ENCODE measurements at places on chromosomes 12 and 14. TPM values are rescaled to one million over a fixed set of nuclear protein-coding genes. Genes with fewer than 3 reads are reported as not detected.

DNA sequence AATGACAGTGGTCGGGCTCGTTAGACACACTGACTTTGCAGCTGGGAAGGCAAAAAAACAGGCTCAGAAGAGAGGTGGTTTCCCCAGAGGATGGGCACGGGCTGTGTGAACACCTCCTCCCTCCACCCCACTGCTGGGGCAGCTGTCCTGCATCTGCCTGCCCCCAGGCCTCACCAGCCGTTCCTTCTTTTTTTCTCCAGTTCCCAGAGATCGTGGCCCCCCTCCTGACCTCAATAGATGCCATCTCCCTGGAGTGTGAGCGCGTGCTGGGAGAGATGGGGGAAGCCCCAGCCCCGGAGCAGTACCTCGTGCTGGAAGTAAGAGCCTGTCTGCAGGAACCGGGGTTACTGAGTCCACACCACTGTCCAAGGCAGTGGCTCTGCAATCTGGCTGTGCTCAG, 17.4 kb downstream of the MVK start:
- no peak overlapping the region for H3K27ac ChIP-seq
- H3K4me1 ChIP-seq = no peaks in the 10 kb centered on the region
- no peak for DNase-seq
- no peak overlapping the region for H3K4me3 ChIP-seq

DNA sequence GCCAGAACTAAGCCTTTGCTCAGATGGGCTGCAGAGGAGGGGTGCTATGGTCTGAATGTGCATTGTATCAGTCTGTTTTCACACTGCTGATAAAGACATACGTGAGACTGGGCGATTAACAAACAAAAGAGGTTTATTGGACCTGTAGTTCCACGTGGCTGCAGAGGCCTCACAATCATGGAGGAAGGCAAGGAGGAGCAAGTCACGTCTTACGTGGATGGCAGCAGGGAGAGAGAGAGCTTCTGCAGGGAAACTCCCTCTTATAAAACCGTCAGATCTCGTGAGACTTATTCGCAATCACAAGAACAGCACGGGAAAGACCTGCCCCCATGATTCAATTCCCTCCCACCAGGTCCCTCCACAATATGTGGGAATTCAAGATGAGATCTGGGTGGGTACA, 3.8 kb upstream of the BRF1 start:
- no peaks in the 10 kb centered on the region for H3K36me3 ChIP-seq
- no peak overlapping the region for H3K4me3 ChIP-seq
- peaks cover 5% of the 10 kb centered on the region for H3K4me1 ChIP-seq
- H3K27me3 ChIP-seq = no peaks in the 10 kb centered on the region
- H3K27ac ChIP-seq = no peak overlapping the region

Gene PAPLN
- 3.1 TPM for total RNA-seq

Gene SLC6A15
- 0.24 TPM for total RNA-seq

- no peaks in the 10 kb centered on the region for H3K27me3 ChIP-seq
- H3K4me3 ChIP-seq = no peak overlapping the region
- DNase-seq = no peak
- H3K27ac ChIP-seq = no peak overlapping the region
- H3K4me1 ChIP-seq = no peaks in the 10 kb centered on the region
These were observed 74.2 kb downstream of the SMOC1 start for GRCh38 chr14:69953266-69953915.

DNA sequence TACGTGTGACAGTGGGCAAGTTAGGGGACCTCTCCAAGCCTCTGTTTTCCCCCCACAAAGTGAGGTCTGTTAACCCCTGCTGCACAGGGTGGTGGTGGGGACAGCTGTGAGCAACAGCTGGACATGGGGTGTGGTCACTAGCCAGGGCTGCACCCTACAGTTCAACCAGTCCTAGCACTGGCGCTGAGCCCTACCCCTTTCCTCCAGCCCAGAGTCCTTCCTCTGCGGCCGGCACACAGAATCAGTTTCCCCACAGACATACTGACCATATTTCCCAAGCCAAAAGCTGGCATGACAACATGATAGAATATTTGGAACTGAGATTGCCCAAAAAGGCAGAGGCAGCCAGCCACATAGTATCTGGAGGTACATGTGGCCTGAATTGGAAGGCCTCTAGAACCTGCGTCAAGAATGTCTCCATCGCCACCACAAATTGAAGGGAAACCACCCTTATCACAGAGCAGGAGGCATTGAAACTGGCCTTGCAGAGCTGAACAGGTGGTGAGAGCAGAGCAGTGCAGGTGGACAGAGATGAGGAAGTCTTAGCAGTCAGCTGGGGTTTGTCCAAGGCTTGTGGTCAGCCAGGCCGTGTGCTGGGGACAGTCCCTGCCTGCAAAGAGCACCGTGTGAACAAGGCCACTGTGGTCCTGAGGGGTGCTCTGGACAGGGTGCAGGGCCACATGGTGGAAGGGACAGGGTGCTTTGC, 21.2 kb downstream of the DEGS2 start:
- H3K4me3 ChIP-seq = no peak overlapping the region
- H3K27ac ChIP-seq = no peak overlapping the region
- DNase-seq = no peak
- H3K4me1 ChIP-seq = peaks cover 30% of the 10 kb centered on the region

Gene HRK
- total RNA-seq = not detected

Gene C1R
- 3.6 TPM for total RNA-seq

Gene IFI27L1
- total RNA-seq = 31.8 TPM

GRCh38 chr14:70098250-70098809, 90.4 kb downstream of the SLC8A3 start:
- DNase-seq = no peak
- H3K4me3 ChIP-seq = no peak overlapping the region
- H3K36me3 ChIP-seq = no peaks in the 10 kb centered on the region
- H3K4me1 ChIP-seq = no peaks in the 10 kb centered on the region

DNA sequence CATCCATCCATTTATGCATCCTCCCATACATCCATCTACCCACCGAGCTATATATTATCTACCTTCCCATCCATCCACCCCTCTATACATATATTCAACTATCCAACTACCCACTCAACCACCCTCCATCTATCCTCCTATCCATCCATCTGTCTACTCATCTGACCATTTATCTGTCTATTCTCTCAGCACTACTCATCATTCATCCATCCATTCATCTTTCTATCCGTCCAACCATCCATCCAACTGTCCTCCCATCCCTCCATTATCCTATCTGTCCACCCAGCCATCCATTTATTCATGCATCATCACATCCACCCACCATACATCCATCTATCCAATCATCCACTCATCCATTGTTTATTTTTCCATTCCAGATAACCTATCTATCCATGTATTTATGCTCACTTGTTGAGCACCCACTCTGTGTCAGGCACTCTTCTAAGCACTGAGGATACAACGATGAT, 11.5 kb downstream of the ASB2 start:
- H3K4me1 ChIP-seq = no peaks in the 10 kb centered on the region
- H3K36me3 ChIP-seq = no peaks in the 10 kb centered on the region
- H3K27me3 ChIP-seq = no peaks in the 10 kb centered on the region
- no peak overlapping the region for H3K4me3 ChIP-seq
- no peak for DNase-seq

- no peaks in the 10 kb centered on the region for H3K36me3 ChIP-seq
- no peaks in the 10 kb centered on the region for H3K27me3 ChIP-seq
- H3K4me1 ChIP-seq = peaks cover 15% of the 10 kb centered on the region
- peak; percentile 49 for DNase-seq
- H3K4me3 ChIP-seq = no peak overlapping the region
These were observed 14.9 kb downstream of the DCAF5 start for GRCh38 chr14:69137843-69138535.

GRCh38 chr12:46391630-46392029, 19.1 kb upstream of the SLC38A2 start:
- no peaks in the 10 kb centered on the region for H3K27me3 ChIP-seq
- no peak overlapping the region for H3K4me3 ChIP-seq
- DNase-seq = no peak
- peaks cover 40% of the 10 kb centered on the region for H3K4me1 ChIP-seq
- no peaks in the 10 kb centered on the region for H3K36me3 ChIP-seq
- no peak overlapping the region for H3K27ac ChIP-seq

Gene KIF5A
- total RNA-seq = 0.12 TPM

Gene ULK1
- total RNA-seq = 37.8 TPM

Gene PLEK2
- total RNA-seq = 4.7 TPM

DNA sequence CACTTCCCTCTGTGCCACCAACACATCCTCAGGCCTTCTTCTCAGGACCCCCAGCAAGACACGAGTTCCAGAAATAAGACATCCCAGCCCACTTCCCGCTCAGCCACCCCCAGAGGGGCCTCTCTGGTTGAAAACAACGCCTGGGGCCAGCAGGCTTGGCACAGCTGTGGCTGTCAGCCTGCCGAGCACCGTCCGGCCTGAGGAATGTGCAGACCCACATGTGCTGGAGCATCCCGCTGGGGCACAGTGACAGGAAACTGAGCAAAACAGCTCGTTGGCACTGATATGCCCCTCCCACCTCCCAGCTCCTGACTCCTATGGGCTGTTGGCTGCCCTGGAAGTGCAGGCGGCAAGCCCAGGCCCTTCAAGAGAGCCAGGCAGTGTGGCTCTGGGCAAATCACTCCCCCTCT, 1.4 kb downstream of the SYNE3 start:
- H3K27me3 ChIP-seq = no peaks in the 10 kb centered on the region
- H3K27ac ChIP-seq = no peak overlapping the region
- peaks cover 50% of the 10 kb centered on the region for H3K4me1 ChIP-seq
- H3K36me3 ChIP-seq = no peaks in the 10 kb centered on the region
- no peak overlapping the region for H3K4me3 ChIP-seq

DNA sequence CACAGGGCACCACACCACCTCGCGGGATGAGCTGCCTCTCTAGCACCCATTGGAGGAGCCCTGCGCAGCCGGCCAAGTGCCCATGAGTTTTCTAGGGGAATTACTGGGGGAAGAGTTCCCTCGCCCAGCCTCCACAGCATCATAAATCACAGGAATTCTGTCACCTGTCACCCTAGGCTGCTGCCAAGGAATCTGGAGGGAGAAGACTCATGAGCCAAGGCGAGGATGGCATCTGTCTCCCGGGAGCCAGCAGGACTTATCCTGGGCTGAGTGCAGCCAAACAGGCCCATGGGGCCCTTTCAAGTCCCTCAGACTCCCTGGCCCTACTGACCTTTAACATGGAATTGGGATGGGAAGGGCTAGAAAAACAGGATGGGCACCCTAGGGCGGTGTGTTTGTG, 7.8 kb upstream of the OTUB2 start:
- no peaks in the 10 kb centered on the region for H3K27me3 ChIP-seq
- DNase-seq = no peak
- H3K36me3 ChIP-seq = no peaks in the 10 kb centered on the region
- H3K4me1 ChIP-seq = no peaks in the 10 kb centered on the region
- no peak overlapping the region for H3K4me3 ChIP-seq

- DNase-seq = peak; percentile 57
- H3K4me3 ChIP-seq = no peak overlapping the region
- H3K36me3 ChIP-seq = no peaks in the 10 kb centered on the region
- H3K27me3 ChIP-seq = no peaks in the 10 kb centered on the region
- H3K4me1 ChIP-seq = peaks cover 29% of the 10 kb centered on the region
These were observed 543 bp upstream of the GLIPR1 start for GRCh38 chr12:75479963-75480461.

- H3K36me3 ChIP-seq = peaks cover 2% of the 10 kb centered on the region
- H3K27me3 ChIP-seq = no peaks in the 10 kb centered on the region
- no peak overlapping the region for H3K4me3 ChIP-seq
- no peak overlapping the region for H3K27ac ChIP-seq
These were observed 24.9 kb downstream of the FBRSL1 start for GRCh38 chr12:132514838-132515237.

GRCh38 chr12:4286771-4287317, 13.3 kb downstream of the CCND2 start:
- H3K4me3 ChIP-seq = no peak overlapping the region
- H3K36me3 ChIP-seq = no peaks in the 10 kb centered on the region
- H3K4me1 ChIP-seq = no peaks in the 10 kb centered on the region
- H3K27me3 ChIP-seq = no peaks in the 10 kb centered on the region

DNA sequence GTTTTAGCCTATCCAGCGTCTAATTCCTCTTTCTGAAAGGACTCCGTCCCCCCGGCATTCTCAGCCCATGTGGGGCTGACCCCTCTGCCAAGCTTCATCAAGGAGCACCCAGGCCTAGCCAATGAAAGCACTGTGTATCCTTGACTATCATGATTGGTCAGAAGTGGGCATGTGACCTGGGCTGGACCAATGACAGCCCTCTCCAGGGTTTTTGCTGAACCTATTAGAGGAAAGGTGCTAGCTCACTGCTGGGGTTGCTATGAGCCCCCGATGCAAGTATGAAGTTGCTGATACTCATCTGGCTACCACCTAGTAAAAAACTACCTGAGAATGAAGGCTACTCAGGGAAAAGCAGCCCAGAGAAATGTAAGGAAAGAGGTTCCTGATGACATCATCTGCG, 68.1 kb downstream of the LRRC74A start:
- DNase-seq = no peak
- H3K4me1 ChIP-seq = no peaks in the 10 kb centered on the region
- H3K36me3 ChIP-seq = no peaks in the 10 kb centered on the region
- H3K4me3 ChIP-seq = no peak overlapping the region
- no peaks in the 10 kb centered on the region for H3K27me3 ChIP-seq

GRCh38 chr14:35789651-35790050, 19.4 kb downstream of the RALGAPA1 start:
- no peaks in the 10 kb centered on the region for H3K27me3 ChIP-seq
- H3K27ac ChIP-seq = no peak overlapping the region
- no peaks in the 10 kb centered on the region for H3K36me3 ChIP-seq
- H3K4me3 ChIP-seq = no peak overlapping the region
- no peak for DNase-seq

DNA sequence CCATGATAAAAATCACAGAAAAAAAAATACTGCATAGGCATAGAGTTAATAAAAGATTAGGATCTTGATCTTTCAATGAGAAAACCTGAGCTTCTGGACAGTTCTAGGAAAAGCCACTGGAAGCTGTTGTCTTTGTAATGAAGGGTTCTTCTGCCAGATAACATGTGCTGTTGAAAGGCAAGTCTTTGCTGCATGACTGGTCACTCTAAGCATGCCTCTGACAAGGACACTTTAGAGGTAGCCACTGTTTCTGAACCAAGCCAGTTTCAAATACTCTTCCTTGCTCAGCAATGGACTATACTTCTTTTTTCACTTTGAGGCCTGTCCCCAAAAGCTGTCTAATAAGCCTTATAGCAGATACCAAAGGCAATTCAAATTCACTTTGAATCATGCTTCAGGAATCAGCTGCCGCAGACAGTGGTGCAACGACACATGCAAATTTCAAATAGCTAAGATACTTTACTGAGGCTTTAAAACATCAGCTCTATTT, 70.2 kb downstream of the BTG1 start:
- no peaks in the 10 kb centered on the region for H3K27me3 ChIP-seq
- H3K4me3 ChIP-seq = no peak overlapping the region
- no peak overlapping the region for H3K27ac ChIP-seq
- no peak for DNase-seq
- no peaks in the 10 kb centered on the region for H3K36me3 ChIP-seq

Data from endothelial cell of umbilical vein (primary cell).